ENCODE measurements at places on chromosomes 3 and 15.

GRCh38 chr3:100033184-100033583, 81.1 kb downstream of the FILIP1L start:
- no peak for DNase-seq

DNA sequence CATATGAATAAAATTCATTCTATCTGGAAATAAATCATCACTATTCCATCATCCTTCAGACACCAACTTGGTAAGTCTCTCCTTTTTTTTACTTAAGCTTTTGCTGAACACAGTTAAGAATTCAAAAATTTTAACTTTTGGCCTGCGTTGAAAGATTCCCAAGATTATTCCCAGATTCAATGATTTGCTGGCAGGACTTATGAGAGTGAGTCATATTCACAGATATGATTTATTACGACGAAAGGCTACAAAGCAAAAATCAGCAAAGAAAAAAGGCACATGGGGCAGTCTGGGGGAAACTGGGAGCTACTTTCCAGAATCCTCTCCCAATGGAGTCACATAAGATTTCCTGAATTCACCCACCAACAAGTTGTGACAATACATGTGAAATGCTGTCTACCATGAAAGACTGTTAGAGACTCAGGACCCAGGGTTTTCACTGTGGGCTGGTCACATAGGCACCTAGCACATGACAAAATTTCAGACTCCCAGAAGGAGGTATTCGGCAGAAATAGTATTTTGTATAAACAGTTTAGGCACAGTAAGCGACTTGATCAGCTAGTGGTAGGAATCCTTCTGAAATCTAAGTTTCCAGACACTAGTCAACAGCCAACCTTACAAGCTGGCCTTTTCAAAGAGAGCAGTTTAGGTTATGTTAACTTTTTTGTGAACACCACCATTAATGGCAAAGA, 82.1 kb downstream of the DLG1 start:
- no peak for DNase-seq

DNA sequence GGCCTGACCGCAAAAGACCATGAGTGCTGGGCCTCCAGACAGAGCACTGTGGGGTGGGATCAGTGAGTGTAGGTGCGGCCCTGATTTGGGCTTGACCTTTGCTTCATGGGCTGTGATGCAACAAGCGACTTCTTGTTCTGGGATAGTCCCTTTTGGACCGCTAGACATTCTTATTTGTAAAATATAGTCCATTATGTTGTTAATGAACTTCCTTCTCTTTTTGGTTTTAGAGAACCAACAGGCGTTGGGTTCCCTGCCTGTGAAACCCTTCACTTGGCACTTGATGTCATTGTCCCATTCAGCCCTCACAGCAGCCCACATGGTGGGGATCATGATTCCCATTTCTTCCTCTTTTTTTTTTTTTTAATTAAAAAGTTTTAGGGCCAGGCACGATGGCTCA, 15.8 kb upstream of the TRH start:
- DNase-seq = no peak

GRCh38 chr15:69532856-69533255, 80.2 kb downstream of the RPLP1 start:
- DNase-seq = no peak

GRCh38 chr3:145557405-145557804, 603.6 kb downstream of the PLOD2 start:
- DNase-seq = peak; percentile 26

- DNase-seq = peak; percentile 97
Observed at GRCh38 chr15:36883713-36884517, 216.4 kb downstream of the MEIS2 start.

DNA sequence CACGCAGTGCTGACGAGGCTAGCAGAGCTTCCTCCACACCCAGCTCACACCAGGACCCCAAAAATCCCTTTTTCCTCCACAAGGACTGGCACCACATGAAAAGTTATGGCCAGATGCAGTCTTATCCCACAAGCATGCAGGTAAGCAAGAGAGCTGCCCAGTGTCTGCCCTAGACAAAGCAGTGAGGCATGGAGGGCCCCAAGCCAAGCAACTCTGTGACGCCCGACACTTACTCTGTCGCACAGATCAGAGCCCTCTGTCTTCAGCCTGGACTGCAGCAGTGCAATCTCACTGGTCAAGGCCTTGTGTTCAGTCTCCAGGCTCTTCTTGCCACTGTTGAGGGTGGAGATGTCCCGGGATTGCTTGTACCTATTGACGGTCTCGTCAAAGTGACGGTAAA, 28.7 kb downstream of the RPN1 start:
- DNase-seq = no peak

- no peak for DNase-seq
Observed at GRCh38 chr3:133487920-133488540, 85.5 kb upstream of the CDV3 start.

- DNase-seq = no peak
Observed at GRCh38 chr3:125148836-125149235, 63.7 kb downstream of the SLC12A8 start.

DNA sequence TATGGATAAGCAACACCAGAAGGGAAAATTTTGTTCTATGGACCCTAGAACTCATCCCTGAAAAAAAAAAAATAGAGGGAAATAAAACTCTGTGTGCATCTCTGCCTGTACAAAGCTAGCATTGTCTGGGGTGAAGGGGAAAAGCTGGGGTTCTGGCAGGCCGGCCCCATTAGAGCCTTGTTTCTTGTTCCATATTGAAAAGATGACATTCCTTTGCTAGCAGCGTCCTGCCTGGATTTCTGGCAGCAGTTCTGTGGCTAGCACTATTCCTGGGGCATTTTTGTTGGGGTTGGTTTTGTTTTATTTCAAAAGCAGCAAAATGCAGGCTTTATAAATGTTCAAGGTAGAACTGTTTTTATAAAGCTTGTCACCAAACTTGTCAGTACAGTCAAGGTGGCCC, 45.2 kb downstream of the RARB start:
- DNase-seq = no peak

- no peak for DNase-seq
Observed at GRCh38 chr3:140258222-140258724, 323.3 kb downstream of the CLSTN2 start.

GRCh38 chr3:108461661-108462111, 48.7 kb downstream of the MYH15 start:
- DNase-seq = no peak

DNA sequence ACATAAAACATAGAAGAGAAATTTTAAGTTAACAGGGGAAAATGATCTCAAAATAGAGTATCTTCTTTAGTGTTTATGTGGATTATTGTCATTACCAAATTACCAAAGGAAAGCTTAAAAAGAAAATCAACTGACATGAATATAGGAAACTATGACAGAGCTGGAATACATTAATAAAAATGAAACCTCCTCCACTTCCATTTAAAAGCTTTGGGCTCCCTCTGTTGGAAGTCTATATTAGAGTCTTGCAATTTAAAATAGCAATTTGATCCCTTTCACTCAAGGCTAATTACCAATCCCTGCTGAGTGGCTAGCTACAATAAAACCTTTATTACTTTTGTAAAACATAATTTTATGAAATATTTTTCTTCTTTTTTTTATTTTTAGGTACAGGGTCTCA, 61.4 kb upstream of the IMPG2 start:
- peak; percentile 19 for DNase-seq

DNA sequence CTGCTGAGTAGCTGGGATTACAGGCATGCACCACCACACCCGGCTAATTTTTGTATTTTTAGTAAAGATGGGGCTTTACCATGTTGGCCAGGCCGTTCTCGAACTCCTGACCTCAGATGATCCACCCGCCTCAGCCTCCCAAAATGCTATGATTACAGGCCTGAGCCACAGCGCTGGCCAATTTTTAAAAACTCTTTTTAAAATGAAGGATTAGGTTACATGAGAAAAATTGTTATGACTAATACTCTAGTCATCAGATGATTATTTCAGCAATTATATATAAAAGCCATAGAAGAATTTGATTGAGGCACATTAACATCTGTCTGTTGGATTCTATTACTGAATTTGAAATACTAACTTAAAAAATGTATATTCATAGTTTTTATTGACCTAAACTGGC, 134.1 kb upstream of the MNS1 start:
- DNase-seq = no peak

DNA sequence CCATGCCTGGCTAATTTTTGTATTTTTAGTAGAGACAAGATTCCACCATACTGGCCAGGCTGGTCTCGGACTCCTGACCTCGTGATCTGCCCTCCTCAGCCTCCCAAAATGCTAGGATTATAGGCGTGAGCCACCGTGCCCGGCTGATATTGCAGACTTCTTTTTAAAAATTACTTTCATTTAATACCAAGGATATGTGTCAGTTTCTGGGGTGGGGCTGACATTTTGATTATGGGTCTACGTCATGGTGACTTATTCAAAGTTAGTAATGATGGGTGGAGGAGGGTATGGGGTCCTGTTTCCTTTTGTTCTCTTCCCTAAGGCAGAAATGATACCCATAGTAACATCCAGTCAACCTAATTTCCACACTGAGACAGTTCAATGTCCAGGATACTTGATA, 34.7 kb downstream of the GBE1 start:
- DNase-seq = no peak

- no peak for DNase-seq
Observed at GRCh38 chr3:44208086-44208485, 33.6 kb upstream of the TOPAZ1 start.

- DNase-seq = no peak
Observed at GRCh38 chr15:99571299-99571698, 5.5 kb downstream of the MEF2A start.

DNA sequence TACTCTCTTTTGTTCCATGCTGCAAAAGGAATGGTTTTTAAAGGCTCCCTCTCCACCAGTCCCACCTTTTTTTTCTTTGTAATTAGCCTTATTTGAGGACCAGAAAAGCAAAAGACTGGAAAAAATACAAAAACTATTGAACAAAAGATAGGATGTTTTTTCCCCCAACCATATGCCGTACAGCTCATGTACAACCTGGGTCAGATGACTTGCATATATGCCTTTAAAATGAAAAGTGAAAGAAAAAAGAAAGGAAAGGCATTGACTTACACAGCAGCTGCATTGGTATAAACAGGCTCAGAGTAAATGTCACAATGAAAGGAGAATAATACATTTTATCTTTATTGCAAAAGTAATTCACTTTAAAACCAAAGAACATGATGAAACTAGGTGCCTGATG, 69.5 kb upstream of the CMC1 start:
- no peak for DNase-seq

DNA sequence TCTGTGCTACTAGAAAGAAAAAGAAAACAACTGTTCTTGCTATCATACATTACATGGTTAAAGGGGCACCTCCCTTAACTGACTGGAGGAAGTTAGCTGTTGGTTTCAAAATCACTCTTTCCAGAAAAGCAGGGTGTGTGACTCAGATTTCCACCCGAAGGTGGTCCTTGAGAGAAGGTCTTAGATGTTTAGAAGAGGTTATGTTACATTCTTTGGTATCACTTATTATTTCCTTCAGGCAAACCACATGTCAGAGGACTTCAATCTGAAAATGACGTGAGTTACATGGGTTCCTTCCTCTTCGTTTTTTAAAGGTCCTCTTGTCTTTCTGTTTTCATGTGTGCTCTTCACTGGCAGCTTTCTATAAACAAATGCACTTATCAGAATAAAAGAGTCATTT, 307.9 kb upstream of the CBLB start:
- no peak for DNase-seq

DNA sequence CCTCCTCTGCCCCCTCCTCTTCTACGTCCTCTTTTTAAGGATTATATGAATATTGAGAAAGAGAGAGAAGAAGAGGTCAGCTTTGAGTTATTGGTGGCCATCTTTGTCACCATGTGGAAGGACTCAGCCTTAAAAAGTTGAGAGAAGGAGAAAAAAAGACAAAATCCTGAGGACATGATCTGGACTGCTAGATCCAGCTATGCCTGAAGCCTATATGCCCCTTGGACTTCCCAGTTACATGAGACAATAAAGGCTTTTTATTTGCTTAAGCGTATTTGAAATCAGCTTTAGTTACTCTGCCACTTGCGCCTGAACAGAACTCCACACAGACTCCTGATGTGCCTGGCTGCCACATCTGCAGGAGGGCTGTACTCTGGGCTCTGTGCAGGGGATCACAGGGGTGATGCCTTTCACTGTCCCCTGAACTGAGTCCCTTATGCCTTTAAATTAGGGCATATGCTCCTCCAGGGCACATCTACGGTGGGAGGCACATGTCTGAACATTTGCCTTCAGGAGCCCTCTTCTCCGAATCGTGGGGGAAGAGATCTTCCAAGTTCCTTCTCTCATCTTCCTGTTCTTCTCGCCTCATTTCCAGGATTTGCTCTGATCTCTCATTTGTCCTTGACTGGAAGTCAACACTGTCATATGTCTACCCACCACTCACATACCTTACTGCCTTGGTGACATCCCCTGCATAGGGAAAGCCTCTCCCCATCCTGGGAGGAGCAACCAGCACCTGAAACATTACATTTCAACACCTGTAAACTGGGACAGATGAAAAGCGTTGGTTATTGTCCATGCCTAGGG, 14.0 kb upstream of the PLA2G4E start:
- DNase-seq = no peak

DNA sequence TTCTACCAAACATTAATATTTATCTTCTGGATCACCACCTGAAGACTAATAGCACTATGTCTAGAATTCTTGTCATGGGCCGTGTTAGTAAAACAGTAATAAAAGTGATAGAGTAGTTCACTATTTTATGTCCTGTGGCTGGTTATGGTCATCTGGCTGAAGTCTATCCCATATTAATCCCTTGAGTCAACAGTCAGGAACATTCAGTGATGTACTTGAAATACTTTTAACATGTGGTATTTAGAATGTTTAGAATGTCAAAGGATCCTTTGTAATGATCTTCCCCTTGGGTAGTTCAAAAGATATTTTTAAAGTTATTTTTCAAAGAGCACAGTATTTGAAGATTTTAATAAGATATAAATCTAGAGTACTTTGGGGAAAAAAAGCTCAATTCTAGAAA, 117.0 kb downstream of the MBNL1 start:
- no peak for DNase-seq

- no peak for DNase-seq
Observed at GRCh38 chr3:153209596-153209995, 47.6 kb downstream of the RAP2B start.

DNA sequence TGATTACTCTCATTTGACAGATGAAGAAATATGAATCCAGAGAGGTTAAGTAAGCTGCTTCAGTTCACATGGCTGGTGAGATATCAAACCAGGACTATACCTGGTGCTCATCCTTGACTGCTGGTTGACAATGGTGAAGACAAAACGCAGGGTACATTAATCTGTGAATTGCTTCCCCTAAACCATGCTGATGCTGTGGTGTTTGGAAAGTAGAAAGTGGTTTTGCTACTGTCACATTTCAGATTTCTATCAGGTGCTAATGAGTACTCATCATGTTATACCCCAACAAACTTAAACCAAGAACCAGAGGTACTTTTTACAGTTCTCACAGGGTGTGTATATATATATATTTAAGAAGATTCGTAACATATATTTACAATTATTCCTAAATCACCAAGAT, 85.0 kb upstream of the PRTG start:
- DNase-seq = no peak

- no peak for DNase-seq
Observed at GRCh38 chr3:56655709-56656108, 27.4 kb downstream of the TASOR start.

GRCh38 chr15:38254051-38254883, 1.6 kb downstream of the SPRED1 start:
- DNase-seq = peak; percentile 86

- no peak for DNase-seq
Observed at GRCh38 chr3:132445817-132446216, 28.5 kb downstream of the DNAJC13 start.

Measured in NCI-H526 (cell line).